ENCODE measurements at places on chromosomes 4 and X.

DNA sequence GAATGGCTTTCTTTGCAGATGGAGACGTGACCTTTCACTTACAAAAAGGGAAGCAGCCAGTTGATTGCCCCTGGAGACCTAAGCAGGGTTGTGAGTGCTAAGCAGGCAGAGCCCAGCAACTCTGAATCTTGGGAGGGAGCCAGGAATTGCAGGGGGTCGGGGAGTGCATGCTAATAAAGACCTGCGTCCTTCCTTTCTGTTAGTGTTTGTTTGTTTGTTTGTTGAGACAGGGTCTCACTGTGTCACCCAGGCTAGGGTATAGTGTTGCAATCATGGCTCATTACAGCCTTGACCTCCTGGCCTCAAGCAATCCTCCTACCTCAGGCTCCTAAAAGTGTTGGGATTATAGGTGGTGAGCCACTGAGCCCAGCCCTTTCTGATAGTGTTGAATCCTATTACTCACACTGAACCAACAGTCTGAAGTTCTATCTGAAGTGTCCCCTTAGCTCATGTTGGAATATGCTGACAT is 137.4 kb downstream of the CEP135 start:
- no peak for DNase-seq

DNA sequence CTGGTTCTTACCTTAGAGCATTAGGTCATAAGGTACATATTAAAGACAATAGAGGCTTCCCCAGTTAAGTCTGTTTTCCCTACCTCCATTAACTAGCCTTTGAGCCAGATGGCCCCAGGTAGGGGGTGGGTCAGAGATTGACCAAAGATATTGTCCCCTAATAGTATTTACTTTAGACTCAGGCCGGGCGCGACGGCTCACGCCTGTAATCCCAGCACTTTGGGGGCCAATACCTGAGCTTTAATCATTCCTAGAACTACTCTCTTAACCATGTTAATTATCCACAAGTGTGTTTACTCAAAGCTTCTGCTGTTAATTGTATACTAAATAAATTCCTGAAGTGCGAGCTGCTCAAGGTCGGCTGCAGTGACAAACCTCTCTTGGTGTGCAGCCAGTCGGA is 28.0 kb upstream of the AMBN start:
- DNase-seq: no peak

- DNase-seq: no peak
Observed at GRCh38 chr4:89164400-89164799, 53.1 kb downstream of the TIGD2 start.

- no peak for DNase-seq
Observed at GRCh38 chr4:83009529-83009928, 1.1 kb downstream of the LIN54 start.

GRCh38 chr4:144955104-144955503 is 142.9 kb downstream of the ANAPC10 start:
- DNase-seq: no peak

DNA sequence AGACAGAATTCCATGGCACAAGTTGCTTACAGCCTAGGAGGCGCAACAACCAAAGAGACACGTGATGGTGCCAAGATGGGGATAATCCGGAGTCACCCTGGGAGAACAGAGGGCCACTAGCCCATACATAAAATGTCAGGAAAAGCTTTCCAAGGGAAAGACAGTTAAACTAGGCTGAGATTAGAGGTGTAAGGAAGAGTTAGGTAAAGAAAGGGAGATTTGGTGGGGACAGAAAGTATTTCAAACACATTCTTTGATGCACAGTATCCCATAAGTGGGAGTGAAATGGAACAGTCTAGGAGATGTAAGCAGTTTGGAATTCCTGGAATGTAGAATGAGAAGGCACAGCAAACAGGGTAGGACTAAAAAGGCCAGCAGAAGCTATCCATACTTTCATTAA is 860.9 kb upstream of the LCORL start:
- no peak for DNase-seq

DNA sequence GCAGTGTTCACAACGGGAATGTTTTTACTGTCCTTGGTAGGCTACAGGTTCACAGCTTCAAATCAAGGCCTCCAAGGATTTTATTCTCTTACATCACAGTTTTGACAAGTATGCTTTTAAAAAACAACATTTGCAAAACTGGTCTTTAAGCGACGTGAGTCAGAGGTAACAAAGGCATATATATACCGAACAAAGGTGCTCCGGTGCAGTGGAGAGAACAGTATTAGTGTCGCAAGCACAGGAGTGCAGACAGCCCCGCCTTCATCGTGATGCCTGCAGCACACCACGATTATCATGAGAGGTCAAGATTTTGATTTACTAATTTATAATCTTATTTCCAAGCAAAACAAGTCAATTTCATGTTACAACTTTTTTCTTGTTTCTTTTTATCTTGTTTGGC is 90.8 kb downstream of the GATB start:
- no peak for DNase-seq

DNA sequence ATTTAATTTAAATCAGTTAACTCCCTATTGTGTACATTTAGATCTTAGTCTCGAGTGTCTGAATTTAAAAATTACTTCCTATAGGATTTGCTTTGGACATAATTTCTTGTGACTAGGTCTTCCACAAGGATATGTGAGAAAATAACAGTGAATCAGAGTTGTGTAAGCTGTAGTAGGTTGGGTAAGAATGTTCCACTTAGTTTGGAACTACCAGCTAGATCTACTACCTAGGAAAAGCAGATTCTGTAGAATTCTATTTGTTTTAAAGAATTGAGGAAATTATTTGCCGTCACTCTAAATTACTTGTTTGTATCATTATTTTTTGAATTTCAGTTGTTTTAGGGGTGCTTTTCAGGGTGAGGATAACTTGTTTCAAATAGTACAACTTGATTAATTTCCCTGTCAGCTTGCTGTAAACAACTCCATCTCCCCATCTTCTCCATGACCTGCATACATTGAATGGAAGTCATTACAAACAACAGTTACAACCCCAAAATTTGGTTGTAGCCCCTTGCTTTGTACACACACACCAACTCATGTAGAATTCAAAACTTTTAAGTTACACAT is 1.3 kb downstream of the MTHFD2L start:
- DNase-seq: no peak

- no peak for DNase-seq
Observed at GRCh38 chr4:99872570-99872969, 21.7 kb downstream of the LAMTOR3 start.

DNA sequence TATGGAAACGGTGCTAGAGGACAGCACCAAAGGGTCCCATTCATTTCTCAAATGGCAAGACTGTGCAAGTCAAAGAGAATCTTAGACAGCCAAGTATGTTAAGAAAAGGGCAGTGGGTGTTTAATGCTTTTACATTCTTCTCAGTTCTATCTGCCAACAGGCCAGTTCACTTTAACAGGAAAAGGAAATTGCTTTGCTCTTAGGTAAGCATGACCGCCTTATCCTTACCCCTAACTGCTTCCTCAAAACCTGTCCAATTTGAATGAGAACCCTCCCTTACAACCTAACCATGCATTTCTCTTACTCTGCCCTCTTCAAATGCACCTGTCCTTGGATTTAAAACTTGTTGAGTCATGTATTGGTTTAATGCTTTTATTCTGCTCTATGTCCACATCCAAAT is 44.5 kb upstream of the BLTP1 start:
- no peak for DNase-seq

GRCh38 chrX:136115904-136116297 is 31.4 kb upstream of the FHL1 start:
- no peak for DNase-seq

DNA sequence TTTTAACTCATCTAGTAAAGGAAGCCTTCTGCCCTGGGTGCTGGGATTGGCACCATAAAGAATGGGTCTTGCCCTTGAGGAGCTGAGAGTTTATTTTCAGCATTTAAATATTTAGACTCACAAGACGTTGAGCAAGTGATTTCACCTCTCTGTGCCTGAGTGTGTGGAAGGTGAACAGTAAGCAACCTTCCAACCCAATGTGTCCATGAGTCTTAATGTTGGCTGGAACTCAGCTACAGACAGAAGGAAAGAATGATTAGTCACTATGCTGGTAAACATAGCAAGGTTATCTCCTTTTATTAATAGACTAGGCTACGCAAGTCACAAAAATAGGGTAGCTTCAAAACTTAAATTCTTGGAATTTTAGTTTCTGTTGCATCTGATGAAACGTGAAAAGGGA is 277.4 kb upstream of the GATB start:
- DNase-seq: no peak

- DNase-seq: no peak
Observed at GRCh38 chrX:10377427-10377826, 220.7 kb downstream of the CLCN4 start.

Measured in stimulated activated CD8-positive, alpha-beta memory T cell treated with anti-CD3 and anti-CD28 coated beads, Interleukin-7, amount 100 ng/mL, for 1 hour (primary cell).